NCI-H187 treated with DMSO at 0.1 percent for 48 hours (cell line): ENCODE measurements at places on chromosomes 1 and 21.

- no peak for DNase-seq
These were observed 534 bp downstream of the DNAJC28 start for GRCh38 chr21:33490991-33491372.

DNA sequence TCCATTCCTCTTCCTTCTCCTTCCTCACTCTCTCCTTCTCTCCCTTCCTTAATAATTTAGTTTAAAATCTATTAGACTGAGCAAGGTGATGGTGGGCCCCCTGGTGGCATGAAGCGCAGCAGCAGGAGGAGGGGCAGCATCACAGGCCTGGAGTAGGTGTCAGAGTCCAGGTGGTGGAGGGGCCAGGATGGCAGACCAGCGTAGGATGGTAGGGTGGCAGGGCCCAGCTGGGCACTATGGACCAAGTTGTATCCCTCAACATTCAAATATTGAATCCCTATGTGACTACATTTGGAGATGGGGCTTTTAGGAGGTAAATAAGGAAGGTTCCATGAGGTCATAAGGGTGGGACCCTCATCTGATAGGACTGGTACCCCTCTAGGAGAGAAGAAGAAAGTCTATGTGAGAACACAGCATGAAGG is 61.0 kb downstream of the WDR4 start:
- no peak for DNase-seq

DNA sequence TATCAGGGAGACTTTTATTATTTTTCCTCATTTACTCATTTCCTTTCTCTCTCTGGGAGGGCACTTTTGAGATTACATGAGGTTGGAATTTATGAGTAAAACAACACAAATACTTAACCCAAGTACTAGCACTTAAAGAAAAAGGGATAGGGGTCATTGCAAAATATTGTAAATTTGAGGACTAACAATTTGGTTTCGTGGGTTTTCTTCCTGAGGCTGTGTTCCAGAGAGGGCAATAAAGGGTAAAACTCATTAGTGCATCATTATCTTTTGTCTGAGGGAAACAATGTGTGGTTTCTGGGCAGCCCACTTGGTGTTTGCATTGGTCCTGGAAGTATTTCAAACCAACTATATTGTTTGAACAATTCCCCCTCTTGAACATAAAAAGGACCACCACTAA is 96.5 kb downstream of the GREM2 start:
- no peak for DNase-seq

GRCh38 chr1:41348394-41348793 is 12.8 kb upstream of the FOXO6 start:
- no peak for DNase-seq

- no peak for DNase-seq
These were observed 82.7 kb upstream of the ZBTB18 start for GRCh38 chr1:243968413-243968812.

- no peak for DNase-seq
These were observed 17.2 kb upstream of the NFASC start for GRCh38 chr1:204853436-204853835.

DNA sequence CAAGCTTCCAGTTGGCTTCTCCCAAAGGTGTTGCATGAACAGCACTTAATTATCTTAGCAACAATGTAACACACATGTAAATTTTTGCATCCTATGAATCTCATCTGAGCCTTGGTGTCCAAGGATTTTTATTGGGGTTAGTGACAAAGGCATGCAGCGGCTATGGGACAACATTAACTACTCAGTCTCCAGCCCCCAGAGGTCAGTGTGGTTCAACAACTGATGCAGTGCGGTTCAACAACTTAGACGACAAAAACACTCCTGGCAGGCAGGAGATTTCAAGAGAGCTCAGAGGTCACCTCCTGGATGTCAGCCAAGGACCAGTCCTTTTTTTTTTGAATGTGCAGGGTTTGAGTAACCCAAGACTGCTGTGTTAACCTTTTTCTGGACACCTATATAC is 77.5 kb upstream of the HMCN1 start:
- no peak for DNase-seq

GRCh38 chr1:5914676-5915365 is 77.4 kb downstream of the NPHP4 start:
- no peak for DNase-seq

- DNase-seq = peak; percentile 67
These were observed 47.4 kb downstream of the CAMTA1 start for GRCh38 chr1:6832531-6833188.

- DNase-seq = no peak
These were observed 32.9 kb downstream of the GRHL3 start for GRCh38 chr1:24351918-24352627.

DNA sequence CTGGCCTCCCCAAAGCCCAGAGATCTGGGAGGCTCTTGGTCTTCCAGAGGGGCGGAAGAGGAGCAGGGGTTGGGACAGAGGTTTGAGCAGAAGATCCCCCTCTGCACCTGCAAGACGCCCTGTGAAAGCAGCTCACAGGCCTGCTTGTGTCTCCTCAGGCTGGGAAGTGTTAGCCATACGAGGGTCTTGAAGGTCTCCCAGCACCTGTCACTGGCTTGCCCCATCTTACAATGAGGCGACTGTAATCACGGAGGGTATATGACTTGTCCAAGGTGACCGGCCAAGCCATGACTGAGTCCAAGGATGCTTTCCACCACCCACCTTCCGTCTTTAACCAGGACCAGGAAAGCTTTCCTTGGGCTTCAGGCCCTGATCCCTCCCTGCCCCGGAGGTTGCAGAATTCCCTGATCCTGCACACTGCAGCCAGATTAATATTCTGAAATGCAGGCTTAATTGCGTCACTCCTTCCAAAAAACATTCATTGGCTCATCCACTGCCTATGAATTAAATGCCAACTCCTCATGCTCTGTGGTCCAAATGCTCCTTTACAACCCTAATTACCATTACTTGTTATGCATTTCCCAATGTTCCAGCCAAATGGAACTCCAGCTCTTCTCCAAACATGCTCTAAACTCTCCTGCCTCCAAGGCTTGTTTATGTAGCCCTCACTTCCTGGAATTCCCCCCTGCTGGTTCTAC is 64.0 kb downstream of the DDX20 start:
- no peak for DNase-seq

DNA sequence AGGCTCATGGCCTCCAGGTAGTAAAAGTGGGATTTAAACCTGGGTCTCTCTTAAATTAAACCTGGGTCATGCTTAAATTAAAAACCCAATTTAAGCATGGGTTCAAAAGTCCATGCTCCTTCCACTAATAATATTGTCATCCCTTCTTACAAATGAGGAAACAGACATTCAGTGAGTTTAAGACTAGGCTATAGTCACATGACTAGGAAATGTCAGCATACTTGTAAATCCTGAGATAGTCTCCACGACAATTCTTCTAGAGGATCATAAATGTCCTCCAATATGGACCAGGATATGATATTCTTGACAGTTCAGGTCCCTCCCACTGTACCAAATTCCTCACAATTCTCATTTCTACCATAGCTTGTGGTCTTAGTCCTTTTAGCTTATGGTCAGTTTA is 10.5 kb upstream of the IGFN1 start:
- no peak for DNase-seq

- peak; percentile 92 for DNase-seq
These were observed 178.3 kb upstream of the RAB4A start for GRCh38 chr1:229092377-229093237.

- DNase-seq = no peak
These were observed 10.4 kb downstream of the DEGS1 start for GRCh38 chr1:224193319-224193966.

DNA sequence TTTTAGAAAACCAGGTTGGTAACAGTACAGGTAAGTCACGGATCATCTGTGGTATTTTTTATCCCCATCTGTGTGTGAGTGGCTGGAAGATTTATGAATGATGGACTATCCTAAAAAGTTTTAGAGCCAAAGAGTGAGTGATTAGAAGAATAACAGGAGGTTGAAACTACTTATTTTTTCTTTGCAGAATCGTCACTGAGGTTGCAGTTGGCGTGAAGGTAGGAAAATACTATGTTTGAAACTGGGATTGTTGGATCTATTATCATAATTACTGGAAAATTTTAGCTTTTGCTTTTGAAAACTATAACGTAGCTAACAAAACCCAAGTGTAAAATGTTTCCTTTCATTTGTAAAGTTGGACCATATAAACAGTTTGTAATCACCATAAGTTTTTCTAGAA is 1.8 kb downstream of the PTBP2 start:
- DNase-seq = no peak

DNA sequence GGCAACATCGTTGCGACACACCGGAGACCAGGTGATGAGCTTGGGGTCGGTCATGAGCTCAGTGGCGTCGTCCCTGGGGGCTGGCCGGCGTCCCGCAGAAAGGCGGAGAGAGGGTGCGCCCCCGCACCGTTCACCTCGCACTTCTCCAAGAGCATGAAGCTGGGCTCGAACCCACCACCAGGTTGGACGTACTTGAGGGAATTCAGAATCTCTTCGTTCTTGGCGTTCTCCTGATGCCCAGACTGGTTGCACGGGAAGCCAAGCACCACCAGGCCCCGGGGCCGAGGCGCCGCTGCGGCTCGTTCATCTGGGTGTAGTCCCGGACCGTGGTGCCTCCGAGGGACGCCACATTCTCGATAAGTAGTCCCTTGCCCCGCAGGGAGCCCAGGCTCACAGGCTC is 176.6 kb upstream of the ADAMTS5 start:
- DNase-seq = no peak

DNA sequence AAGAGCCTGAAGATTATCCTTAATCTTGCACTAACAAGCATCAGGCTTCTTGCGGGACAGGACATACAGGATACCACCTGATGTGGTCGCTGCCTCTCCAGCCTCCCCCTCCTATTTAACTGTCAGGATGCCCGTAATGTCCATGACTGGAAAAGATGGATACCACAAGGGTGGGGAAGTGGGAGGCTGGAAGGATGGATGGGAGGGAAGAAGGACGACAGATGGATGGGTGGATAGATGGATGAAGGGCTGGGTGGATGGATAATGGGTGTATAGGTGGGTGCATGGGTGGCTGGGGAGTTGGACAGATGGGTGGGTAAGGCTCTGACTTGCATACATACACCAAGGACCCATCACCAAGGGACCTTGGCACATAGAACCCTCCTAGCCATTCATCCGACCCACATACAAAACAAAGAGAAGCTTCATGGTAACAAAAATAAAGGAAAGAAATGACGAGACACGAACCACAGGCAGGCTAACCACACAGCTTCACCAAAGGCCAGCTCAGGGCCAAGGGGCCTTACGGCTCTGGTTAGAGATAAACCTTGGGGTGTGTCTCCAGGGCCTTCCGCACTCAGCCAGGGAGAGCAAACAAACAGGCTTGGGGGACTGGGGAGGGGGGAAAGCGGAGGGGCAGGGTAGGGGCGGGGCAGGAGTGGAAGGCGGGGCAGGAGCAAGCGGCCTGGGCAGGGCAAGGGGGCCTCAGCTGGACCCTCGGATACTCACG is 50.5 kb downstream of the HSPG2 start:
- no peak for DNase-seq

- no peak for DNase-seq
These were observed 130.7 kb upstream of the TNR start for GRCh38 chr1:175874081-175874480.

DNA sequence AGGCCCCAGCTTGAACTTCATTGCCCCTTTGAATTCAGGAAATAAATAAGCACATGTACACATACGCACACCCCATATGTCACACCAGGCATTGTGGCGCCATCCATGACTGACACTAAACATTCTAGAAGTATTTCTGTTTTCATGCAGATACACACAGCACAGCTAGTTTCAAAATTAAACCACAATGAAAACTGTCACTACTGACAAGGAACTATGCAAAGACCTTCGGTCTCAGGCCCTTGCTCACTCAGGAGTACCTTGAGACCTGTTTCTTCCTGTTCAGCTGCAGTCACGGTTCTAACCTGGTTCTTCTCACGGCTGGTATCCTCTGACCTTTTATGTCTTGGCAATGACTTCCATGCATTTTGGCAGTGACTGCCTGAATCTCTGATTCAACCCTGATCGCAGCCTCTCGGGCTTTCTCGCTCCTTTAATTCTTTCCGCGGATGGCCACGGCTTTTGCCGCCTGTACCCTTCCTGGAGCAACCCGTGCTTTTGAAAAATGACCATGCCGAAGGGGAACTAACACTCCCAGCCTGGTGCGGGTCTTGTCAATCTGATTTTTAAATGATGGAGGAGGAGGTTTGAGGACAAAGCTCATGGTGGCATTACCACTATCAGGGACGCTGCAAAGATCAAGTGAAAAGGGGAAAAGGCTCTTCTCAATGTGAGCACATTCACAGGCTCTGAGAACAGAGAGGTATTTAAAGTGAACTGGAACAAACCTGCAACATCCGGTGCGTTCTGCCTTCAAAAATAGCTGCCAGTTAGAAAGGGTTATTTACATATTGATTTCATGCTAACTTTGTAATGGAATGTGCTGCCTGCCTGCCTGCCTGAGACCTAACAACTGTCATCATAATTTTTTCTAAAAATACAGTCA is 384.6 kb downstream of the RRAGC start:
- no peak for DNase-seq

DNA sequence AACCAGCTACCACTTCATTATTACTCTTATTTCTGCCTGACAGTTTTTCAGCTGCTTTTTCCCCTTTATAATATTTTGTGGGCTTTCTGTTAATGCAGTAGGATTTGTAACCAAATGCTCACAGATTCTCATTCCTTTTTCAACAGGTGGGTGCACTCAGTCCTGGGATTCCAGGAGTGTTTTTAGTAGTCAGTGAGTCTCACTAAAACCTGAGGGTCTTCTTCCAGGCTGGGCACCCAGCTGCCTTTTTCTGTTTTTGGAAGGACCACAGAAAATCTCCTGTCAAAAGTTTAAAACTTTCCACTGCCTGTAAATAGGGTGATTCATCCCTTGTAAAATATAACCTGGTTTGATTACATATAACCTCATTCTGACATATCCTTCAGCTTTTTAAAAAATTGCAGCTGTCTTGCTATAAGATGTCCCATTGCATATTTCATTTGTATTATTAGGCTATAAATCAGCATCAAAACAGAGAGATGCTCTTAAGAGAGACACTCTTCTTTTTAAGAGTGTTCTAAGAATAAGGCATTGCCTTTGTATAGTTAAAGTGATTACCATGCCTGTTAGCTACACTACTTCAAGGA is 16.8 kb upstream of the CEP350 start:
- no peak for DNase-seq

DNA sequence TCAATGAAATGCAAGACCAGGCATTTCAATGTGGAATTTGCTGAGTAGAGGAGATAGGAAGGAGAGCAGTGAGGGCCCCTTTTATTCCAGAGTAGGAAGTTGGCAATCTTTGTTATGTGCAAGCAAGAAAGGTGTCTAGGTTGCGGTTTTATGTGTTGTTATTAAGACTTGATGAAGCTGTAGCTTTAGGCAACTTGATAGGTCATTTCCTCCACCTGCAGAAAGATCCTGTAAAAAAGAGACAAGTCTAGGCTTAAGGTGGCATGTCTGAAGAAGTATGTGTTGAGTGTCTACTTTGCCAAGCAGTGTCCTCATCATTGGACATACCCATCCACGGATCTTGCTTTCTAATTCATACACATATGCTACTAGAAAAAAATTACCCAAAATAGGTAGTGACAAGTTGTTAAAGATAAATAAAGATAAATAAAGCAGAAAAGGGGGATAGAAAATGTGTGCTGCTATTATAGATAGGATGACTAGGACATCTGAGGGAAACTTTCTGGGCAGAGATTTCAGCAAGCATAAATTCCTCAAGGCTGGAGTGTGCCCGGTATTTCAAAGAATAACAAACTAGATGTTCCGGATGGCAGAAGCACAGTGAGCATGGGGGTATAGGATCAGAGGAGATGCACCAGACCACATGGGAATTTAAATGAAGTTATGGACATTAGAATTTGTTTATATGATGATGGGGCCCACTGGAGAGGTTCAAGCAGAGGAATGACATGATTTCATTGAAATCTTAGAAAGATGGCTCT is 335.0 kb downstream of the TGFB2 start:
- DNase-seq = no peak

- DNase-seq = no peak
These were observed 776 bp downstream of the KDM1A start for GRCh38 chr1:23019863-23020625.

GRCh38 chr21:34878940-34879339 is 170.2 kb downstream of the RUNX1 start:
- peak; percentile 96 for DNase-seq
